H54 (cell line): ENCODE measurements at places on chromosomes 5 and 9.

GRCh38 chr5:133470841-133471240, 141.5 kb downstream of the FSTL4 start:
- no peak for DNase-seq

GRCh38 chr9:78903581-78903980, 606.7 kb downstream of the PSAT1 start:
- no peak for DNase-seq

- DNase-seq, result no peak
These were observed 51.3 kb downstream of the LHFPL2 start for GRCh38 chr5:78597068-78597973.

DNA sequence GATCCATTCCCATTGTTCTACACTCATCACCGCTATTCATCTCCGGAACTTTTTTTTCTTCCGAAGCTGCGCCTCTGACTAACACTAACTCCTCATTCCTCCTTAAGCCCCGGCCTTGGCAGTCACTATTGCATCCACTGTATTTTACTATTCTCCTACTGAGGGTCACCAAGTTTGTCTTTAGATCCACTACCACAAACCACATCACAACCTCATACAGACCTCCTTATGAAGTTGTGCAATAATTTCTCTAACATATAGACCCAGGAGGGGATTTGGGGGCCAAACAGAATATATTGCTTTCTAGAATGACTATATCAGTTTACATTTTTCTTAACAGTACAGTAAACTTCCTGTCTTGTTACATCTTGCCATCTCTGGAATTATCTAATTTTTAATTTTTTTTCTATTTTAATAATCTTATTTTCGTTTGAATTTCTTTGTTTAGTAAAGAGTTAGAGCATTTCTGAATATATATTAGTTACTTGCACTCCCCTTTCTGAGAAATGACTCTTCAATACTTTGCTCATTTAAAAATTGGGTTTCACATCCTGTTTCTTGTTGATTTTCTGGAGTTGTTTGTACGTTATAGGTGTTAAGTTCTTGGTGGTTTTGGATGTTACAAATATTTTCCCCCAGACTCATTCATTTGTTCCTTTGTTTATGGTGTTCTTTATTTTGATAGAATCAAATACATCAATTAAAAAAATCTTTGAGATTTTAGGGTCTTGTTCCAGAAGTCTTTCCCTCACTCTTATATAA, 37.1 kb downstream of the DMRT2 start:
- DNase-seq, result no peak

DNA sequence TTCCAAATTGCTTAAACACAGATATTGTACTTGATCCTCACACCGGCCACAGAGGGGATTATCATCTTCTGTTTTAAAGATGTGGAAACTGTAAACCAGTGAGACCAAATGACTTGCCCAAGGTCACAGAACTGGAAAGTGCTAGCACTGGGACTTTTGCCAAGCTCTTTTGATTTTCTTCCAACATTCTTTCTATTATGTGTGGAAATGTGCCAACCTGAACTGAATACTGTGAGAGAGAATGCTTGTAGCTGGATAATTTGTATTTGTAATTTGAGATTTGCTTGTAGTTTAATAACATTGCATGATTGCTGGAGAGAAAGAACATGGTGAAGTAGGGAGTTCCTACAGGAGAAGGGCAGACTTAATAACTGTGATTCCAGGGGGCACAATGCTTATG, 977.9 kb upstream of the NUDT12 start:
- no peak for DNase-seq

GRCh38 chr5:151632941-151633340, 41.8 kb upstream of the FAT2 start:
- no peak for DNase-seq

DNA sequence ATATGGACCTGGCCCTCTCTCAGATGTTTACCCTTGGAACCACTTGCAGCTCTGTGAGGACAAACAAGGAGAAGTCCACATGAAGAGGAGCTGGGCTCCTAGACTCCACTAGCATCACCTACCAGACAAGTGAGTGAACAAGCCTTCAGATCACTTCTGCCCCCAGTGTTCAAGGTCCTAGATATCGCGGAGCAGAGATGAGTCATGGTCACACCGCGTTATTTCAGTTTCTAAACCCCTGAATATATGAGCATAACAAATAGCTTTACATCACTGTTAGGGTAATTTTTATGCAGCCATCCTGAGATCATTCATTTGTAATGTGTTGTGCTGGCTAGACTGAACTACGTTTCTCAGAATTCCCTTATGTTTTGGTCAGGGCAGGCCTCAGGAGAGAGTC, 77.0 kb upstream of the DAP start:
- DNase-seq, result no peak

GRCh38 chr5:114223866-114224265, 138.0 kb upstream of the KCNN2 start:
- DNase-seq, result peak; percentile 5

GRCh38 chr5:98905857-98906688, 22.7 kb downstream of the CHD1 start:
- no peak for DNase-seq

DNA sequence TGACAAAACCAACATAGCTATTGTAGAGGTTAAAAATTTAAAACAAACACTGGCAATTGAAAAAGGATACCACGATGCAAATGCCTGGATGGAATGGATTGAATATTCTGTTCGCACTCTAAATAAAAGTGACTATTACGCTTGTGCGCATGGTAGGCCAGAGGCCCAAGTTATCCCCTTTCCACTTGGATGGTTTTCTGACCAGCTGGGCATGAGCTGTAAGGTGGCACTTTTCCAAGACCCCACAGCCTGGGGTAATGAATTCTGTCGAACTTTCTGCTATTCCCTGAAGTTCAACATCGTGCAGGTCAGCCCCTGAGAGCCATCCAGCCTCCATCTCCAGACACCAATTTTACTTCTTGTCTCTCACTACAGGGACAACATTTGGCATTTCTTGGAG, 5.4 kb upstream of the RNF180 start:
- DNase-seq, result no peak

- no peak for DNase-seq
These were observed 17.1 kb downstream of the F2R start for GRCh38 chr5:76733049-76733417.

- DNase-seq, result no peak
These were observed 172.3 kb upstream of the RFX3 start for GRCh38 chr9:3698076-3698475.

- no peak for DNase-seq
These were observed 145.5 kb upstream of the MAP3K1 start for GRCh38 chr5:56669534-56670483.

DNA sequence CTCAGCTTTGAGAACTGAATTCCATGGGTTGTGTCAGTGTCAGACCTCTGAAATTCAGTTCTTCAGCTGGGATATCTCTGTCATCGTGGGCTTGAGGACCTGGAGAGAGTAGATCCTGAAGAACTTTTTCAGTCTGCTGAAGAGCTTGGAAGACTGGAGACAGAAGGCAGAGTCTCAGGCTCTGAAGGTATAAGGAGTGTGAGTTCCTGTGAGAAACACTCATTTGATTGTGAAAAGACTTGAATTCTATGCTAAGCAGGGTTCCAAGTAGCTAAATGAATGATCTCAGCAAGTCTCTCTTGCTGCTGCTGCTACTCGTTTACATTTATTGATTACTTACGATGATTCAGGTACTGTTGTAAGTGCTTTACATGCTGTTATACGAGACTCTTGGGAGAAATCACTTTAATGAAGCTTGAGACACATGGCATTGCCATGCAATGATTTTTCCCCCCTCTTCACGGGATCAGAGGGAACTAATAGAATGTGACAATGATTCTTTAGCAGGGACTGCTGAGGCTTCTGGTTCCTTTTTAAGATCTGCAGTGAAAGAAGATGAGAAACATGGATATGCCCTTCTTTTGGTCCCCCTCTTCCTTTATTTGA, 63.8 kb downstream of the PTTG1 start:
- no peak for DNase-seq

GRCh38 chr5:151772029-151772845, 483 bp downstream of the G3BP1 start:
- DNase-seq, result no peak

DNA sequence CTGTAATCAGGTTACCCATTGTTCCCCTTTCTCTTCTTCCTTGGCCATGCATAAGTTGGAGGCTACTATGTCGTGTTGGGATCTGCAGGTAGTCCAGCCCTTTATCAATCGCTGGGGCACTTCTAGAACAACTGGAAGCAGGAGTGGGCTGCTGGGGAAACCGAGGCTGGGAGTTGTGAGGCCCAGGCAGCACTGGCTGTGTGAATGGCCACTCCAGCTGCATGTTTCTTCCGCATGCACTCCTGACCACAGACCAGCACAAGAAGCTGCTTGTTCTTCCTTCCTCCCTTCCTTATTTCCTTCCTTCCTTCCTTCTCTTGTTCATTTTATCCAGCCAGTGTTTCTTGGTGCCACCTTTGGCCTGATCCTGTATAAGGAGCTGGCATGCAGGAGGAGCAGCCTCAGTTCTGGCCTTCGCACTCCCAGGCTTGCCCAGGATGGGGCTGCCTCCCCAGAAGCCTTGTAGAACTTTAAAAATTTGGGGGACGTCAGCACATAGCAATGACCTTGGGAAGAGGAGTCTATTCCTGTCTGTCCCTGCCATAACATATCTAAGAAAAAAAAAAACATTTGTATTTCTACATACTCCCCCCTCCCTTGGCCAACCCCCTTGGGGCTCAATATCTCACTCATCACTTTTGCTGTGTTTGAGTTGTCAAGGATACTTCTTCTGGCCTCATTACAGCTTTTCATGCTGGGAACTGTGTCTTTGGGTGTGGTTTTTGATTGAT, 20.8 kb upstream of the CXCL14 start:
- DNase-seq, result no peak

GRCh38 chr5:43016217-43016779, 23.8 kb downstream of the ANXA2R start:
- no peak for DNase-seq

DNA sequence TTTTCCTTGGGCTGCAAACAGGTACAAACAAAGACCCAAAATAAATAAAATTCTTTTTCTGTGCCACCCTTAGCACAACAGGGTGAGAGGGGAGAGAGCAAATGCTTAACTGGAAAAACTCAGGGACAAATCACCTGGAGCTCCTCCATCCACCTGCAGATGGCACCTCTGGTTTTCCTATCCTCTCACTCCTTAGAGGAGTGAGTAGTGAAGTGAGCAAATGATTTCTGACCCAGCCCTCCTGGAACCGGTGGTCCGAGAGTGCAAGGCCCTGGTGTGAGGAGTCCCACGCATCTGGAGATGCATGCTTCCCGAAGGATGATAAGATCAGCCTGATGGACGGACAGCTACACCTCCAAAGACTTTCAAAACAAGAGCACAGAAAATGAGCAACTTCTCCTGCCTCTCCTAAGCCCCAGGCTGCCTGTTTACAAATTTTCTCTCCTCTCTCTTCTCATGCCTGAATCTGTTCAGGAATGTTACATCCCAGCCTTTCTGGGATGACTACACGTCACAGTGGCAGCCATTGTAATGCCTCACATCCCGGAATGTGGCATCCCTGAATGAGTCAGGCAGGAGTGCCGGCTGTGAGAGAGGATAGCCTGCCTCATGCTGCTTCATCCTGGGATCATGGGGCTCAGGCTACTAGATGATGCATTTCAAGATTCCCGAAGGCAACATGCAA, 86.4 kb downstream of the ADRB2 start:
- peak; percentile 75 for DNase-seq

- peak; percentile 6 for DNase-seq
These were observed 1172.5 kb downstream of the CDH12 start for GRCh38 chr5:21680641-21681040.

DNA sequence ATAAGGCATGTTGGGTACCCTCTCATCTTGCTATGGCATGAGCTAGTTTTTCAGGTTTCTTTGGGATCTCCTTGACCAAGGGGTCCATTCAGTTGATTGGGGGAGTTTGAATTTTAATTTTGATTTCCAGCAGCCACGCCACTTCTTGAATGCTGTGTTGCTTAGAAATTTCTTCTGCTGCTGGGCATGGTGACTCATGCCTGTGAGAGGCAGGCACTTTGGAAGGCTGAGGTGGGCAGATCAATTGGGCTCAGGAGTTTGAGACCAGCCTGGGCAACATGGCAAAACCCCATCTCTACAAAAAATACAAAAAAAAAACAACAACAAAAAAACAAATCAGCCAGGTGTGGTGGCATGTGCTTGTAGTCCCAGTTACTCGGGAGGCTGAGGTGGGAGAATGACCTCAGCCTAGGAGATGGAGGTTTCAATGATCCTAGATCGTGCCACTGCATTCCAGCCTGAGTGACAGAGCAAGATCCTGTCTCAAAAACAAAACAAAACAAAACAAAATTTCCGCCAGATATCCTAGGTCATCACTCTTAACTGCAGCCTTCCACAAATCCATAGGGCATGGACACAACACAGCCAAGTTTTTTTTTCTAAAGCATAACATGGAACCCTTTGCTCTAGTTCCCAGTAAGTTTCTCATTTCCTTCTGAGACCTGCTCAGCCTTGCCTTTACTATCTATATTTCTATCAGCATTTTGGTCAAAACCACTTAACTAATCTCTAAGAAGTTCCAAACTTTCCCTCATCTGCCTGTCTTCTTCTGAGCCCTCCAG, 17.7 kb downstream of the TMC1 start:
- no peak for DNase-seq

- DNase-seq, result peak; percentile 77
These were observed 94.0 kb downstream of the ACTL7B start for GRCh38 chr9:108761655-108762347.

- no peak for DNase-seq
These were observed 630.7 kb upstream of the ZNF608 start for GRCh38 chr5:125377141-125377540.

DNA sequence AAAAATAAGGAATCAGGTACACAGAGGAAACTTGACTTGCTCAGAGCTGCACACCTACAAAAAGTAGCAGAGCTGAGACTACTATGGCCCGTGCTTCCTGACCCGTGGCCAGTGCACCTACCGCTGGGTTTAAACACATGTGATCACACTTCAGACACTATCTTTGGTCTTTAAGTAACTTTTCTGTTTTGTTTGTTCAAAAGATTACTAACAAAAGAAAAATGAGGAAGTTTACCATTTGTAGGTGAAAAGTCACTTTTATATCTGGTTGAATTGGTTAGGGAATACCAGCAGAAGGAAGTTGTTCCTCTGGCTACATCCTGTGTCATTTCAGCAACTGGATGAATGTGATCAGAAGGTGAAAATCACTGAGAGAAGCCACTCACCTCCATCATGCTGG, 6.5 kb upstream of the SYK start:
- no peak for DNase-seq

- DNase-seq, result peak; percentile 79
These were observed 6.1 kb upstream of the ZNF79 start for GRCh38 chr9:127418037-127418471.

- no peak for DNase-seq
These were observed 216.5 kb downstream of the MCTP1 start for GRCh38 chr5:95068289-95068910.

- no peak for DNase-seq
These were observed 317.9 kb downstream of the ZSWIM6 start for GRCh38 chr5:61649971-61650370.

- DNase-seq, result no peak
These were observed 124.0 kb upstream of the TLE4 start for GRCh38 chr9:79447762-79448161.
